OCI-M1 (cell line): ENCODE measurements at places on chromosomes 4 and X.

- no peak for DNase-seq
These were observed 66.6 kb downstream of the ING2 start for GRCh38 chr4:183571350-183571941.

DNA sequence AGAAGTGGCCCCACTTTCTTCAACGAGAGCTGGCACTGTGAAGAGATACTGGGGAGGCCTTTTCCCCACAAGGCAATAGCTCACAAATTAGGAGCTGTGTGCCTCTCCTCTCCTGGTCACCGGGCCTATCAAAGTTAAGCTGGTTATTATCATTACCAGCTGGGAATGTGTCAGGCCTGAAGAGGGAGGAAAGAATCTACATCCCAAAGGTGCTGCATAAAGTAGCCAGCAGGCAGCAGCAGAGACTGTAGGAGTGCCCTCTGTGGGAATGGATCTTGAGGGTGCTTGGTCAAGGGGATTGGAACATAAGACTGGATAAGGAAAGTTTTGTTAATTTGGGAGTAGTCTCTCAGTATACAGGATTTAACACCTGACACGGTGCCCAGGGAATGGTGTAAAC, 9.1 kb upstream of the TMPRSS11D start:
- DNase-seq: no peak

- DNase-seq: peak; percentile 1
These were observed 269.9 kb upstream of the NRK start for GRCh38 chrX:105552395-105552794.

- no peak for DNase-seq
These were observed 36.0 kb downstream of the BST1 start for GRCh38 chr4:15738877-15739276.

GRCh38 chr4:3077796-3078195, 3.3 kb downstream of the HTT start:
- no peak for DNase-seq

GRCh38 chrX:131816551-131817136, 206.5 kb upstream of the STK26 start:
- no peak for DNase-seq

DNA sequence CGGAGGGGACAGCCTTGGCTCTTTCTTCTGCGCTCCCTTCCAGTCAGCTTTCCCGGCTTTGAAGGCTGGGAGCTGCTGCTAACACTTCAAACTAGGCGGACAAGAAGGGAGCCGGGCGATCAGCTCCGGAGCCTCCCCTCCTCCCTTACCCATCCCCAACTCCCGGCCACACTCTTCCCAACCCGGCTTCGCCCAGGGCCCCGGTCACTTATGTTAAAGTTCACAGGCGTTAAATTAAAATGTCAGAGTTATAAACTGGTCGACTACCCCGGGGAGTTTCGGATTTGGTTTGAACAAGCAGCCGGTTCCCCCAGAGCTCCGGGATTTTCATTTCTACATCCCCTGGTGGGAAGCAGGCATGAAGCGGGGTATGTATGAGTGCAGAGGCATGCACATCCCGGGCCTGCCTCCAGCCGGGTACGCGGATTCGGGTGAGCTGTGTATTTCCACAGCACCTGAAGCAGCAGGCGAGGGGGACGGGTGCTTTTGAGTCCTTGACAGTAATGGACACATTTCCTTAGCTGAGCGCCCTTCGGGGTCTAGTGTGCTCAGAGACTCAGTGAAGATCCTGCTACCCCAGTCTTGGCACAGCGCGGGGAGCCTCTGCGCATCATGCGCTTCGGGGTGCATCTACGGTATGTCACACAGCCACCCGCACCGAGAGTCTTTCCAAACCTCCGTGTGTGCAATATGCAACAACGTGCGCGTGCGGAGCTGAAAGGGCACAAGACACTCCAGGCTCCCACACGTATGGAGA, 880 bp downstream of the UNC5C start:
- peak; percentile 51 for DNase-seq

- no peak for DNase-seq
These were observed 101.6 kb downstream of the HUWE1 start for GRCh38 chrX:53584891-53585290.

- DNase-seq: peak; percentile 35
These were observed 12.1 kb downstream of the ACSL4 start for GRCh38 chrX:109720947-109721346.

DNA sequence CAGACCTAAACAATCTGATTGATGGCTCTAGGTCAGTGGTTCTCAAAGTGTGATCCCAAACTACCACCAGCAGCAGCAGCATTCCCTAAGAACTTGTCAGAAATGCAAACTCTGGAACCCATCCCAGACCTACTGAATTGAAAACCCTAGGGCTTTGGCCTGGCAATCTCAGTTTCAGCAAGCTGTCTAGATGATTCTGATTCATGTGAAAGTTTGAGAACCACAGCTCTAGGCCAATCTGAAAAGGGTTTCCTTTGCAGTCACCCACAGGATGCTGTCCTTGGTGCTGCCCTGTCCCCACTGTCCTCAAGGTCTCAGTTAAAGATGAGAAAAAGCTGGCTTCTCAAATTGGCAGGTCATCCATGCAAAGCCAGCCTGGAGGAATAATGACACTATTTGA, 34.8 kb downstream of the SMPX start:
- DNase-seq: peak; percentile 9

GRCh38 chr4:93731456-93731855, 97.1 kb upstream of the ATOH1 start:
- peak; percentile 74 for DNase-seq
